Stimulated activated CD8-positive, alpha-beta memory T cell treated with anti-CD3 and anti-CD28 coated beads, Interleukin-15, amount 100 ng/mL, for 1 hour (primary cell): ENCODE measurements at places on chromosomes 16 and 17.

DNA sequence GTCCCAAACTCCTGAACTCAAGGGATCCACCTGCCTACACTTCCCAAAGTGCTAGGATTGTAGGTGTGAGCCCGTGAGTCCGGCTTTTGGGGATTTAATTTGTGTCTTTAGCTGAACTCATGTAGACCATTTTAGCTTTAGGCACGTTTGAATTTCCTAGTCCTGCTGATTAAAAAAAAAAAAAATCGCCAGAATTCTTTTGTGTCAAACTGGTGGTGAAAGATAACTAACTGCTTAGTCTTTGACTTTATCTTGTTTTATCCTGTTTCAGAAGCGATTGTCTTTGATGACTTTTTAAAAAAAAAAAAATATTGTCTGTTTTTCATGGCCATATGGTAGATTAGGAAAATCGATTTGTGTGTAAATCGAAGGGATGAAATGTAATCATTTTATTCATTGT lies 2.6 kb downstream of the RABEP1 start:
- no peak for DNase-seq

DNA sequence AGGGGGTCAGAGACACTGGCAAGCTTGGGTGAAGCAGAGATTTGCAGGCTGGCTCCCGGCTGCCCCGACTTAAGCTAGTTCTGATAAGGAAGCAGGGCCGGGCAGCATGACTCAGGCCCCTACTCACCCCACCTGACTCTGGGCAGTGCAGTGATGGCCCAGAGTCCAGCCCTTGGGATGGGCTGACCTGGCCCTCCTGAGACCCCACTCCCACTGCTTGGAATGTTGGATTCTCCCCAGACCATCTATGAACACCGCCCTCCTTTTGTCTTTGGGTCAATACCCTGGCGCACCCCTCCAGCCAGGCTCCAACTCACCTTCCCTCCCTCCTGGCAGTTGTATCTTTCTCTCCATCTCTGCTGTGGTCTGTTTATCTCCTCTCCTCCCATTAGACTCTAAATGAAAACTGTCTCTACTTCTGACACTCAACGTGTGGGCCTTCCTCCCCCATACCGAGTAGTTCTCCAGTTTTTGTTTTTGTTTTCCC lies 21.0 kb downstream of the LGALS3BP start:
- no peak for DNase-seq

GRCh38 chr16:88941913-88942909 lies 34.8 kb downstream of the CBFA2T3 start:
- peak; percentile 30 for DNase-seq

DNA sequence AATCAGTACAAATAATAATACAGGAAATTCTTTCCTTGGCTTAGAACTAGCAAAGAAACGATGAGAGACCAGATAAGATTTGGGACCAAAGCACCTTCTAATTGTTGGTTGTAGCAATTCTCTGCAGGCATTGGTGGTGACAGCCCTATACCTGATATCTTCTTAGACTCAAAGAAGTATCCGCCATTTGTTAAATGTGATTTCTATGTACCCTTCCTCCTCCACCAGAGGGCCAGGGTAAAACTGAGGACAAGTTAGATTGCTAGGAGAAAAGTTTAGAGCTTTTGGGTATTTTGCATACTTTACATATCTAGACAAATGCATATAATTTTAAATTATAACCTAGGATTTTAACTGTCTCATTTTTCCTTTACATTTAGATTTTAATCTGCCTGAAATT lies 304.3 kb downstream of the HS3ST4 start:
- no peak for DNase-seq

DNA sequence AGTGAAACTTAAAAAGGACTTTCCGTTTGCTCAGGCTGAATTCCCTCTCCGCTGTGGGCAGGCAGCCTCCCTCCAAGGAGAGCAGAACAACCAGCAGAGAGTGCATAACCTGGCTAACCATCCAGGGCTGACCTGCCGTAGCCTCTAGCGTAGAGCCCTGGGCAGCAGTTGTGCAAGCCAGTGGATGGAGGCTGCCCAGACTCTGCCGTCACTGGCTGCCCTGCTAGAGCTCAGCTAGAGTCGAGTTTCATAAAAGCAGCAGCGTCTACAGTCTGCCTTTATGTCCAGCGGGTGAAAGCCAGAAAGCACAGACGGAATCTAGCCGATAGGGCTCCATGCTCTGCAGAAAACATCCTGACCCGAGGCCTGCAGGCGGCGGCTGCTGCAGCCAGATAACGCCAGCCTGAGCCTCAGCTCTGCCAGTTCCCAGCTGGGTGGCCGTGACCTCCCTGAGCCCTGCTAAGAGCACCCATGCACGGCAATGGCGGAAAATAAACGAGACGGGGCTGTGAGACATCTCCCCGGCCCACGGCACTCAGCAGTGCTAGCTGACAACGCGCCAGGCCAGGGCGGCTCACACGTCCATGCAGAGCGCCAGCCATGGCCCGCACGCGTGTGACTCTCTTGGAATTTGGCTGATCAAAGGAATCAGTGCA lies 231.3 kb downstream of the ENGASE start:
- DNase-seq, result no peak

- no peak for DNase-seq
These were observed 1.0 kb downstream of the TSPOAP1 start for GRCh38 chr17:58327363-58328194.

- DNase-seq, result peak; percentile 58
These were observed 3.7 kb downstream of the TMC8 start for GRCh38 chr17:78133971-78134898.

DNA sequence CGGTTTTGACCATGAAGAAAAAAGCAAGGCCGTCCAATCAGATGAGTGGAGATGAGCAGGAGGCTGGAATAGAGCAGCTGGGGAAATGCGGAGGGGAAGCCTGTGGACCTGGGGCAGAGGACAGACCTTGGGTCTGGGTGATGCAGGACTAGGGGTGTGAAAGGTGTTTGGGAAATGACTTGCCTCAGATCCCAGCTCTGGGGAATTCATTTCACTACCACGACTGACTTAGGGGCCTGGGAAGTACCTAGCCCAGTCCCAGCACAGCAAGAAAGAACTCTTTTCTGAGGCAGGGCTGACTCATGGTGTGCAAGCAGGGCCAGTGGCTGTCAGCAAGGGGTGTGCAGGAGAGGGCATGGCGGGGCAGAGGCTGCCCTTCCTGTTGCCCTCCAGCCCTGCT lies 14.8 kb downstream of the DNAI2 start:
- DNase-seq, result no peak

DNA sequence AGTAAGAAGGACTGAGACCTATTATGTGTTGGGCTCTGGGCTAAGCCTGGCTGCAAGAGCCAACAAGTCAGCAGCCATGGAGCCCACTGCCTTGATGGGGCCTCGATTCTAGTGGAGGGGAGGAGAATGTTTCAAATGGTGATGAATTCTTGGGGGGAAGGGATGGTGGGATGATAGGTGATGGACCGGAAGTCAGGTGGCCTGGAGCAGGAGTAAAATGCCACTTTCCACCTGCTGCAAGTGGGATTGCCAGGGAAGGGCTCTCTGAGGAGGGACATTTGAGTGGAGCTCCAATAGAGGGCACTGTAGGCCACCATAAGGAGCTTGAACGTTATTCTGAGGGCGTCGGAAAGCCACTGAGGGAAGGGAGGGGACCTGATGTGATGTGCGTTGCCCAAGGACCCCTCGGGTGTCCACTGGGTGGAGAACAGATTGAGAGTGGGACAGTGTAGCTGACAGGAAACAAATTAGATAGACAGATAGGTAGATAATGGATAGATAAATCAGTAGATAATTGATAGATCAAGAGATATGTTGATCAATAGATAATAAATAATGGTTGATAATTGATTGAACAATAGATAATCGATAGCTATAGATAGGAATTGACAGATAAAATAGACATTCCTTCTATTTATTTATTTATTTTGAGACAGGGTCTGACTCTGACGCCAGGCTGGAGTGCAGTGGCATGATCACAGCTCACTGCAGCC lies 18.2 kb upstream of the NXPH3 start:
- no peak for DNase-seq

DNA sequence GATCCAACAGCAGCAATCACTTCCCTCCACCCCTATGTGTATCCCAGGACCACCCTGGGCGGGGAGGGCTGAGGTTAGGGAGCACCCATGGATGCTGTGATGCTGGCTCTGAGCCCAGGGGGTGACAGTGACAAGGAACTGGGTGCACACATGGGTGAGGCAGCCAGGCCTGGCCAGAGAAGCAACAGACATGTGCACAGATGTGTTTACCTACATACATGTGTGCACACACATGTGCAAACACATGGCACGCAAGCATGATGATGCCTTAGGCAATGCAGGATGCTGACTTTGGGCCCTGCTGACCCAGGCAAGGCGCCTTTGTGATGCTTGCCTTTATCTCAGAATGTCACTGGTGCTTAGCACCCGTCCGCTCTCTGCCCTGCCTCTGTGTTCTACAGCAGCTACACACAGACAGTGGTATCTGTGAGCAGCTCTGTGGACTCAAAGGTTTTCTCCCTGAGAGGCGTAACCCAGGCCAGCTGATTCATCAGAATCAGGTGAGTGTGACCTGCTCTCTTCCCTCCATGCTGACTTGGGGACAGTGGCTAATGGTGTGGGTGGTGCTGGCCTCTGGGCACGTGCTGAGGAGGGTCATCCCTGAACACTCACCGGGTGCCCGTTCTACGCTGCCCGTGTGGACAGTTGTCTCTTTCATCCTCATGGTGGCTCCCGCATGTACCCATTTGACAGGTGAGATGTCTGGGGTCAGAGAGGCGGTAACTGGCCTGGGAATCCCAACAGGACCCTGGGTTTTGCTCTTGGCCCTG lies 38.5 kb upstream of the KSR1 start:
- DNase-seq, result no peak

GRCh38 chr17:58312829-58313228 lies 15.8 kb downstream of the TSPOAP1 start:
- DNase-seq, result no peak

DNA sequence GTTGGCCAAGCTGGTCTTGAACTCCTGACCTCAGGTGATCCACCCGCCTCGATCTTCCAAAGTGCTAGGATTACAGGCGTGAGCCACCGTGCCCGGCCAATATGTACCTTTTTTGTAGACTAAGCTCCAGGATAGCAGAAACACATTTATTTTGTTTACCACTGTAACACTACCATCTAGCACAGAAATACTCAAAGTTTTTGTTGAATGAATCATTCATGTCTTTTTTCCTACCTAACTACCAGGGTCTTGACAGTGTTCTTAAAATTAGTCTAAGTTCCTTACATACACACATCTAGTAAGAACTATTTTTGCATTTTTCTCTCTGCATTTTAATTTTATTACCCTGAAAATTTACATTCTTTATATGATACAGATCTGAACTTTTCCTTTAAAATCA lies 44.4 kb downstream of the AKAP10 start:
- no peak for DNase-seq
